ENCODE measurements at places on chromosomes 3 and 15. TPM values are rescaled to one million over a fixed set of nuclear protein-coding genes. Genes with fewer than 3 reads are reported as not detected.

UBE3A gene
- 105 TPM for total RNA-seq

DNA sequence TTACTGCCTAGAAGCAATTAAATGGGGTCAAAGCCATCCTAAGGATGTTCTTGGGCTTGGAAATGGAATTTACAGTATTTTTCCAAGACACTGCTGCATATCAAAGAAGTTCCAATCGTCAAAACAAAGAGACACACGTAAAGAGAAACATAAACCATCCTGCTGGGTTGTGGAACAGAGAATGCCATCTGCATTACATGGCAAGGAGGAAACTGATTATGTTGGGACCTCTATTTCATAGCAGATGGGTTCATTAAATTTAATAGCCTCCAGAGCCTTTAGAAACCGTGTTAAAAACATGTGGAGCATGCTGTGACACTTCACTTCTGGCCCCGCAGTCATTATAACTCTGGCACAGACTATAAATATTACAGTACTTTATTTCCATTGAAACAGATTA is 154.6 kb downstream of the LRTM1 start:
- DNase-seq = no peak

WWTR1 gene
- total RNA-seq = 82.8 TPM

GRCh38 chr15:71562251-71562650 is 248.1 kb upstream of the NR2E3 start:
- DNase-seq = no peak

UCN2 gene
- total RNA-seq = not detected

OIP5 gene
- 1.8 TPM for total RNA-seq

Data from mucosa of gallbladder (tissue), 1 donor.